ENCODE measurements at places on chromosomes 12 and 14.

GRCh38 chr12:74985293-74985985, 224.2 kb downstream of the KCNC2 start:
- DNase-seq: no peak

DNA sequence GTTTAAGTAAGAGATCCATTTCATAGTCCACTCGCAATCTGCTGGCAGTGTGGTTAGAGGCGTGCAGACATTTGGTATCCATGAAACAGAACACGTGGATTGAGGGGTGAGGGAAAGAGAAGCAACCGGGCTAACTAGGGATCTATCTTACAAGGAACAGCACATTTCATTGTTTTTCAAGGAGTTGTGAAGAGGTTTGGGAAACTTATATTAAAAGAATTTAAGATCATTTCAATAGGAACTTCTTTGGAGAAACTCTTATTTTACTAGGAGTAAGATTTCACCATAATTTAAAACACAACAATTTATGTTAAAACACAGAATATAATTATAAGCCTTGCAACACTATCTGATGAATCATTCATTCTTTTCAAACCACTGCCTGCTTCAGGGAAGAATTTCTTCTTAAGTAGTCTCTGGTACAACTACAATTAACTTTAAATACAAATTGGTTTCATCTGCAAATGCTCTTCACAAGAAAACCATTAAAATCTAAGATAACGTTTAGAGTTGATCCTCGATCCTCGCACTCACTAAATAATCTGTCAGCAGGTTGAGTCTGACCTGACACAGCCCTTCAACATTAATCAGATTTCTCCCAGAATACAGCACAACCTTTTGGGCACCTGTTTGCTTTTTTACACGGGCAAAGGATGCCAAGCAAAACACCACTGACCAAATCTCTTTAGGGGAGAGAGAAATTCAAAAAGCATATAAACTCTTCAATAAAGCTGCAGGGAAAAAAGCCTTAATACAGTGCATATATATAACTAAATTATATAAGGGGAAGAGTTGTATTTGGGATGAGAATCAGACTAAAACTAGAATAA, 27.3 kb downstream of the PPTC7 start:
- no peak for DNase-seq

DNA sequence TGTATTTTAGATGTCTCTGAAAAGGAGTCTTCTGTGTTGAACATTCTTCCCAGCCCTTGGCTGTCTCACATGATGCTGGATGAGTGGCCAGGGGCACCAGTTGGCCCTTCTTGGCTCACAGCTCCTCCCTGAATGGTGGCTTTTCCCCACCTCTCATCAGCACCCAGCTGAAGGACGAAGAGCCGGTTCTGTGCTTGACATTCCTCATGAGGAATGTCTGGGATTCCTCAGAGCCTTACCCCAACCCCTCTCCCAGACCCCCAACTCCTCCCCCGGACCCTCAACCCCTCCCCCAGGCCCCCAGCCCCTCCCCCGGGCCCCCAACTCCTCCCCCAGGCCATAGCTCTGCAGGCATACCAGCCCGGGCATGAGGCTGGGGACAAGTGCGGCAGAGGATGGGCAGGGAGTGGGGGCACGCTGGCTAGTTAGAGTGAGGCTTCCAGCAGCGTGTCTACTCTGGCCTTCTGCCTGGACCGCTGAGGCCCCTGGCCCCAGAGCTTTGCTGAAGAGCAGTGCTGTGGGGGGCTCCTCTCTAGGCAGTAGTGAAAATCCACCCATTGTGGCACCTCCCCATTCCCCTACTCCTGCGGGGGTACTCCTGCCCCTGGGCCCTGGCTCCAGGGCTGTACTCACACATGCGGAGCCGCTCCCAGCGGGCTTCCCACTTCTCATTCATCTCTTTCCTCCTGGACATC, 64.3 kb downstream of the PLEKHG3 start:
- no peak for DNase-seq

DNA sequence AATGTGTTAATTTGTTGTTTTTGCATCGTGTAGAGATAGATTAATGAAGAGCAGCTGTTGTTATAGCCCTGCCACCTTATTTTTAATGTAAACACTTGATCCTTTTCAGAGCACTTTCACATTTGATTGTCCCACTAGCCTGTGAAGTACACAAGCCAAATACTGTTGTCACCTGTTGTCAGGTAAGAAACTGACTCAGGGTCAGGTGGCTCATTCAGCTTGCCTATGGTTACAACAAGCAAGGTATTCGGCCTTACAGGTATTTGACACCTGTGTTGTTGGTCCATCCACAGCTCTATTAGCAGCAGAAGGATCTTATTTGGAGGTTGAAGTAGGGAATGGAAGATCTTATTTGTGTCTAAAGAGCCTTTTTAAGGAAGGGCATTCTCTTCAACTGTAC, 108.9 kb downstream of the GPR135 start:
- DNase-seq: no peak

GRCh38 chr12:111203446-111203845, 165.4 kb downstream of the PHETA1 start:
- DNase-seq: no peak
